MCF 10A (cell line): ENCODE measurements at places on chromosomes 5 and 9. TPM values are rescaled to one million over a fixed set of nuclear protein-coding genes. Genes with fewer than 3 reads are reported as not detected.

OR1J2 gene
- total RNA-seq, result not detected in 2 replicates

ZFP2 gene
- total RNA-seq, result 0.49 and 0.54 TPM in 2 replicates

SLC35D2 gene
- total RNA-seq, result 20.8 and 28.0 TPM in 2 replicates

PITX1 gene
- total RNA-seq, result 37.1 and 42.9 TPM in 2 replicates

NTNG2 gene
- 0.44 TPM in 1 of 2 replicates, not detected in the other for total RNA-seq

CDC25C gene
- total RNA-seq, result 10.8 and 12.2 TPM in 2 replicates

NUTM2G gene
- total RNA-seq, result not detected in 2 replicates

NXNL2 gene
- 0.49 and 0.66 TPM in 2 replicates for total RNA-seq

KIF3A gene
- total RNA-seq, result 23.9 and 31.5 TPM in 2 replicates

CKMT2 gene
- total RNA-seq, result not detected in 2 replicates

SHISAL2B gene
- not detected in 2 replicates for total RNA-seq

DBH gene
- not detected in 2 replicates for total RNA-seq

PRRX2 gene
- not detected in 2 replicates for total RNA-seq

LCN12 gene
- 0.86 and 1.2 TPM in 2 replicates for total RNA-seq

CYLC2 gene
- total RNA-seq, result not detected in 2 replicates

REEP2 gene
- total RNA-seq, result 0.77 and 0.81 TPM in 2 replicates

DNA sequence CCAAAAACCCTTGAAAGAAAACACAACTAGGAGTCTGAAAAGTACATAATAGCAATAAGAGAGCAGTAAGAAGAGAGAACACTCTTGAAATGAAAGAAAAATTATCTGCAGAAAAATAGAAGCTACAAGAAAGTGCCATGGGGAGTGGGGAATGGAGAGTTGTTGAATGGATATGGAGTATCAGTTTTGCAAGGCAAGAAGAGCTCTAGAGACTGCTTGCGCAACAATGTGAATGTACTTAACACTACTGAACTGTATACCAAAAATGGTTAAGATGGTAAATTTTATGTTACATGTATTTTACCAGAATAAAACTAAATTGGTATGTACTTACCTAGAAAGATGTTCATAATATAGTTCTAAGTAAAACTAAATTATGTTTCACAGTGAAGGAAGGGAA lies 54.8 kb upstream of the RASGRF2 start:
- DNase-seq, result peak; percentile 2

GRCh38 chr9:7580568-7580967 lies 219.0 kb downstream of the DMAC1 start:
- DNase-seq, result no peak

GRCh38 chr5:135545099-135545498 lies 9.3 kb upstream of the NEUROG1 start:
- no peak for DNase-seq

- DNase-seq, result no peak
Observed at GRCh38 chr5:13201022-13201421, 743.5 kb downstream of the DNAH5 start.

- no peak for DNase-seq
Observed at GRCh38 chr9:95000821-95001220, 274.3 kb downstream of the AOPEP start.

- no peak for DNase-seq
Observed at GRCh38 chr5:84764227-84764626, 379.5 kb upstream of the EDIL3 start.

DNA sequence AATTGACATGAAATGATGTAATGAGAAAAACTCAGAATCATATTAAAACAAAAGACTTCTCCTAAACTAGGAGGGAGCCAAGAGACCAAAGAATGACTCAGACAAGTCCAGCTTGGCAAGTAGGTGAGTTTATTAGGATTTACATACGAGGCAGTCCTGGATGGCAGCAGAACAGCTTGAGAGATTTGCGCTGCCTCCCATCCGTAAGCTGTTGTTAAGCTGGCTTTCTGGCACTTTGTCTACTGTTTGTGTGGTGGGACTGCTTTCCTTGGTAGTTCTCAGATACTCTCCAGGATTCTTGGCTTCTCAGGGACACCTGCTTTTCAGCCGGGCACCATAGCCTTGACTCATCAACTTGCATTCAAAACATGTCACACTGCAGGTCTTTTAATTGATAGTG lies 57.6 kb downstream of the COX7C start:
- no peak for DNase-seq

DNA sequence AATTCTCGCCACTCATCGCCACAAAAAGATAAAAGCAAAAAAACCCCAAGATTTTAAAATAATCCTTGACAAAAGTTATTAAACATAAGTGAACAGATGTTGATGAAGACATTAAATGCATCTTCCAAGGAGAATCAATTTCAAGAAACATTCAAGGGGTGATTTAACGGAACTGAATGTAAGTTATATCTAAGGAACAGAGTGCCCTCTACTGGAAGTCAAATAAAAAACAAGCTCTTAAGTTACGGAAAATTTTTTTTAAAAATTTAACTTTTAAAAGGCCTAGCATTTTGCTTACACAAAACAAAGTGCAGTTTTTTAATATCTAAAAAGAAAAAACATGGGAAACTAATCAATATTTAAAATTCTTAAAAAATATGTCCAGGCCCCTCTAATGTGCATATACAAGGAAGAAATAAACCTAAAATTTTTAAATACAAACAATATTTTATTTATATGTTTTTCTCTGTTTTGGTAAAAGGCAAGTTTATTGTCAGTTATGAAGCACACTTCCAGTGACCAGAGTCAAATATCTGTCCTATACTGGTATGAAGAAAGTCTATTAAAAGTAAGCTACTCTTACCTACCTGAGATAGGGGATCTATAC lies 28.0 kb downstream of the TEX10 start:
- peak; percentile 13 for DNase-seq

DNA sequence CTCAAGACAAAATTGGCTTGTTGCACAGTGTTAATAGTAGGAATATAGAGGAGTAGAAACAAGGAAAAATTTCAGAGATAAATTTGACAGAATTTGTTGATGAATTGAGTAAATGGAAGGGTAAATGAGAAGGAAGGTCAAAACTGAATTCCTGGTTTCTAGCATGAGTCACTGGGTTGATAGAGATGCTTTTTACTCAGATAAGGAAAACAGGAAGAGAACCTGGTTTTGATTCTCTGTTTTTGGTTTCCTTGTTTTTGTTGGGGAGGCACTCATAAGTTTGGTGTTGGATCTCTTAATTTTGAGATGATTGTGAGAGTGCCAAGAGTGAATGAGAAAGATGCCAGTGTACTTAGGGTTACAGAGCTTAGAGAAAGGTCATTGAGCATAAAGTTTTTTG lies 7.1 kb downstream of the LRRC70 start:
- no peak for DNase-seq

- no peak for DNase-seq
Observed at GRCh38 chr5:93406971-93407401, 174.0 kb downstream of the NR2F1-AS1 start.

DNA sequence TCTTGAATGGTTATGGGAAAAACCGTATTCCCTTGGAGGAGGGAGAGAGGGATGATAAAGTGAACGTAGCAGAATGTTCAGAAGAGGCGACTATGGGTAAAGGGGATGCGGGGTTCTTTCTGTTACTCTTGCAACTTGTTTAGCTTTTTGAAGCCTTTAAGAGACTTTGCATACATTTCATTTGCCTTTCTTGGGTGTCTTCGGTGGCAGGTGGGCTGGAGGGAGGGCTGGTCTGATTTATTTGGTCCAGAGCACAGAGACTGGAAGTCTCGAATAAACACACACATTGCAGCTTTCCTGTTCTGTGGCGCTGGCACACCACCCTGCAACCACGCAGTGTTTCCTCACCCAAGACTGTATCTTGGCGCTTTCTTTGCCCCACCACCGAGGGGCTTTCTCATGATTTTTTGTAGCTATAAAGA lies 23.2 kb downstream of the TTF1 start:
- DNase-seq, result no peak

- no peak for DNase-seq
Observed at GRCh38 chr9:117074342-117074662, 340.6 kb downstream of the ASTN2 start.

- DNase-seq, result no peak
Observed at GRCh38 chr5:37859805-37860204, 20.0 kb upstream of the GDNF start.

GRCh38 chr9:94108584-94108983 lies 24.3 kb downstream of the PTPDC1 start:
- no peak for DNase-seq

- no peak for DNase-seq
Observed at GRCh38 chr5:81552852-81553566, 159.1 kb upstream of the ACOT12 start.

- DNase-seq, result no peak
Observed at GRCh38 chr5:98627121-98627520, 146.3 kb upstream of the RGMB start.

DNA sequence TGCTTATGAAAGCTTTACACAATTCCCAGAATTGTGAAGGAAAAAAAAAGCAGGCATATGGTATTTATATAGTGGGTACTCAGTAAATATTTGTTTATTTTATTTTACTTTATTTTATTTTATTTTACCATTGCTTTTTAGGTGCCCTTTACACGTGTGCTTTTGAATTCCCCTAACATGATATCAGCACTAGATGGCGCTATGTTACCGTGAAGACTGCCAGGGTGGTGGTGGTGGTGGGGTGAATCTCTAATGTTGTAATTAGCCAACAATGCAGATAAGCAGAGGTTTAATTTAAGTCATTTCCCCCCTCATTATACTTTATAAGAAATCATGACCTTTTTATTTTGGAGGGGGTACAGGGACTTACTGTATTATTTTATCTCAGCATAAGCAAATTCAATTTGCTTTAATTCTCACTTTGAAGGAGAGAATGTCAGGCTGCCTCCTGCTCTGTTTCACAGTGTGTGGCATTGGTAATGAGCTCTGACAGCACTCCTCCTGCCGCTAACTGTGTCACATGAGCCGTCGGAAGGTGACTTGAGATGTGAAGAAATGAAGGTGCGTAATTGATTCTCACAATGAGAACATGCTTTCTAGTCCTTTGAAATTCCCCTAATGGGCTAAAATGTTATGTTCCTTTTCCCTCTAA lies 165.6 kb downstream of the YTHDC2 start:
- DNase-seq, result peak; percentile 70

DNA sequence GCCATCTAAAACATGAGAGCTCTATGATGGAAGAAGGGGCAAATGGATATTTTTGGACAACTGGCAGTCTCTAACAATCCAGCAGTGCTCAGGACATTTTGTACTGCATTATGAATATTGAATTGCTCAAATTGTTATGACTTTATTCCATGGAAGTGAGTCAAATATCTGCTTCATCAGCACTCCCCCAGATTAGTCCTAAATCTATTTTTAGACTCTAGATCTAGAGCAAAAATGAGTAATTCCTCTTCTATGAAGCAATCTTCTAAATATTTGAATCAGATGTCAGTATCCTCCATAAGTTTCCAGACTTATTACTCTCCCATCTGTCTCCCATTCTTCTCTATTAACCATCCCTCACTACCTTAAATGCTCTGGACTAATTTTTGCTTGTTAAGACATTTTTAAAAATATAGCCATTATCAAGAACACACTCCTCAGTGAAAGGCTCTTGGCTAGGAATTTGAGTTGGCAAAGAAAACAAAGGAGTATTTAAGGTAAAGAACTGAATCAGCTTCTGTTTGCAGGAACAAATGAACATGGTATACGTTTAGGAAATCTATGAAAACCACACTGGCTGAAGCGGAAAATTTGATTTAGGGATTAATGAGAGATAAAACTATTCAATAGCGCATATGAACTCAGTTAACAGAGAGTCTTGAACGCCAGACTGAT lies 300.9 kb downstream of the MCTP1 start:
- DNase-seq, result peak; percentile 58

DNA sequence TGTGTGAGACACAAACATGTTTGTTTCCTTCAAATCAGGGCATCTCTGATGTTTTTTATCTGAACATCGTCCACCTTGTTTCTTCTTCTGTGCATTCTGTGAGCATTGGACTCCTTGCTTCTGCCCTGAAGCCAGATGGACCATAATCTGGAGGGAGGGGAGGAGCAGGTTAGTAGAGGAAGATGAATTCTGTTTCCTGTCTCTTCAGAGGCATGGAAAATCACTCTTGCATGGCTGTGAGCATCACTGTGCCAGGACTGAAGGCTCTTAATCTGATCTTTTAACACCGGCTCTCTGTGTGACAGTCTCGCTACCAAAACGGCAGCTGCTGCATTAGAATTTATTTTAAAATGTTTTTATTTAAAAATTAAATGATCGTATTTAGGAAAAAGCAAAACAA lies 43.3 kb downstream of the TLE4 start:
- no peak for DNase-seq

GRCh38 chr5:159309689-159310433 lies 20.4 kb downstream of the IL12B start:
- DNase-seq, result no peak

DNA sequence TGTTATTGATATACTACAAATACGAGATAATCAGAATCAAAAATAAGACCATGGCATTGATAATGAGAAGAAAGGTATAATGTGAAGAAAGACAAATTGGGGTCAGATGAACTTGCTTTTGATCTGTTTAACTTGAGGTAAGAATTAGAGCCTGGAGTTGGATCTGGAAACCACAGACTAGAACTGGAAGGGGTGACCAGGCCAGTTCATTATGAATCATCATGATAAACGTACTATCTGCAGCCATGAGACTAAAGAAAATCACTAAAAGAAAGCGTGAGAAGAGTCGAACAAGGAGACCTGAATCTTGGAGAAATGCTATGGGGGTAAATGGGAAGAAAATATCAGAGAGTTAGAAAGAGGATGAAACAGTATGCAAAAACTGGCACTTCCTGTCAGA lies 967.5 kb downstream of the NR2F1-AS1 start:
- peak; percentile 2 for DNase-seq

GRCh38 chr5:143230676-143230996 lies 172.8 kb downstream of the NR3C1 start:
- no peak for DNase-seq

GRCh38 chr5:101539315-101539714 lies 636.2 kb upstream of the ST8SIA4 start:
- no peak for DNase-seq

DNA sequence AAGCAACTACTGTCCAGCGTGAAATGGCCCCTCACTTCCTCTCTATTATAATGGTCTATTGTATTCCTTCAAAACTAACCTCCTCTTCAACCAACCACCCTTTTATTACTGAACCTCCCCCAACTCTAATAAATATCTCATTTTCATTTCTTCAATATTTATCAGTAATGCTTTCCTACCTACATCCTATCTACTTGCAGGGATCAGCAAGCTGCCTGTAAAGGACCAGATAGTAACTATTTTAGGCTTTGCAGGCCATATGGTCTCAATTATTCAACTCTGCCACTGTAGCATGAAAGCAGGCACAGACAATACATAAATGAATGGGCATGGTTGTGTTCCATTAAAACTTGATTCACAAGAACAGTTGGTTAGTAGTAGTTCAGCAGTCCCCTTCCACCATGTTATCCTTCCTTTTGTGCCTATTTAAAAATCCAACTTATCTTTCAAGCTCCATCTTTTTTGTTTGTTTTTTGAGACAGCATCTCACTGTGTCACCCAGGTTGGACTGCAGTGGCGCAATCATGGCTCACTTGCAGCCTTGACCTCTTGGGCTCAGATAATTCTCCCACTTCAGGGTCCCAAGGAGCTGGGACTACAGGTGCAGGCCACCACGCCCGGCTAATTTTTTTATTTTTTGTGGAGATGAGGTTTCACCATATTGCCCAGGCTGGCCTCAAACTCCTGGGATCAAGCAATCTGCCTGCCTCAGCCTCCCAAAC lies 45.8 kb downstream of the PCDHGC5 start:
- DNase-seq, result no peak

DNA sequence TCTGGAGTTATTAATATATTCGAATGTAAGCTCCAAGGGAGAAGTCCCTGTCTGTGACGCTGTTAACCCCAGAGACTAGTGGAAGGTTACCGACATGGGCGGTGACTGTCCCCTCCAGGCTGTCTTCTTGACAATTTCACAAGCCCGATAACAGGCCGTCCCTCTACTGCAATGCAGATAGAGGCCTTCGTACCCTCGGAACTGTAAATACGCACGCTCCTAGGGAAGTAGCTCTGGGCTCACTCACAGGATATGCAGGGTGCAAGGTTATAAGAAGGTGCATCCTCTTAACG lies 680 bp upstream of the RFK start:
- DNase-seq, result no peak
